ENCODE measurements at places on chromosomes 2 and 18.

DNA sequence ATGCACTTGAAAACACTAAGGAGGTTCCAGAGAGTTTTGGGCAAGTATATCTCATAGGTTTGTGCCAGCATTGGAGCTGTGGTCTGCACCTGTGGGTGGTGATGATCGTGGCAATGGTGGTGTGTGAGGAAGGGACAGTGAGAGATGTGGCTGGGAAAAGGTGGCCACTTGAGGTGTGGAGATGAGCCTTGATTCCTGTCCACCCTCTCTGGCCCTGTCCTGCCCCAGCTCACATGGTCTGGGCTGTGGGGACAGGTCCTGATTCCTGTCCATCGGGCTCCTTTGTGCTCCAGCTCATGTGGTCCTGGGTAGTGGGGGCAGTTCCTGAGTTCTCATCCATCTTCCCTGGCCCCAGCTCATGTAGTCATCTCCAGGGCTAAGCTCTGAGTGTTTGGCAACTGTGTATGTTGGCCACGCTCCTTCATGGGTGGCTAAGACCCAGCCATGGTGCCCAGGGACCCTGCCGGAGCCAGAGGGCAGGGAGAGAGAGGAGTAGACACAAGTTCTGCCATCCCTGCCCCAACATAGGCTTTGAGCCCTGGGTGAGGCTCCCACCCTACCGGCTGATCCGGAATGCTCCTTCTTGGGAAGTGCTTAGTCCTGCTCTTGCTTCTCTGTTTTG lies 294.4 kb upstream of the HDAC4 start:
- no peak overlapping the region for H3K27ac ChIP-seq
- no peak overlapping the region for H3K4me3 ChIP-seq
- H3K27me3 ChIP-seq, result peaks cover 3% of the 10 kb centered on the region

DNA sequence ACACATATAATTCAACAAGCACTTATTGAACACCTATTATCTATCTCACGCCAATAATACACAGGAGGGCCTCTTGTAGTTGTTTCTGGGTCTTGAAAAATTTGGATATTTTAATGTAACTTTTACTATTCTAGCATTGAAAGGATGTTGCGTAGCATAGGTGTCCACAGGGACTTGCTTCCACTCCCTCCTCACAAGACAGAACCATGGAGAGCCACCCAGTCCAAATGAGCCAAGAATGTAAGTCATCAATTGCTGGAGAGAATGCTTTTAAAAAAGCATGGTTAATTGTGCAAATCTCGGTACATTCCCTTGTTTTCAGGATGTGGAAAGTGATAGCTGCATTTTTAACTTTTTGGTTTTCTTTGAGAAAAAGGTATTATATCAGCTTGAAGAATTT lies 46.8 kb downstream of the DOCK10 start:
- H3K27me3 ChIP-seq, result no peaks in the 10 kb centered on the region
- ATAC-seq, result no peak
- H3K4me1 ChIP-seq, result peaks cover 39% of the 10 kb centered on the region
- H3K27ac ChIP-seq, result peak overlapping the region; percentile 34

- H3K27me3 ChIP-seq, result peaks cover 53% of the 10 kb centered on the region
- H3K4me3 ChIP-seq, result no peak overlapping the region
- ATAC-seq, result no peak
- no peaks in the 10 kb centered on the region for H3K36me3 ChIP-seq
Observed at GRCh38 chr2:201886504-201886903, 80.2 kb downstream of the CDK15 start.

DNA sequence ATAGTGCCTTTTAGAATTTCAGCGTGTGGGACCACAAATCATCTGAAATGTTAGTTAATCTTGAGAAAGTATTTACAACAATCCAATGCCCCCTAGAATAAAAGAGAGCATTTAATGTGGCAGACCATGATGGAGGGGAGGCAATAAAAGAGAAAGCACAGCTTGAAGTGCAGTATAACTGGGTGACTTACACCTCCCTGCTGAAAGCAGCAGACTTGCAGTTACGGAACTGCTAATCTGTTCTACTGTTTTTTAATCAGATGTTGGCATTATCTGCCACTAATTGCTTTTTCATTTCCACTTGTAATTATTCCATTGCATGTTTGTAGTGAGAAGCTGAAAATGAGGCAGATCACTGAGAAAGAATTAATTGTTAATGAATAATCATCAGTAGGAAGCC lies 130.5 kb upstream of the ITGA4 start:
- no peak overlapping the region for H3K27ac ChIP-seq
- no peaks in the 10 kb centered on the region for H3K4me1 ChIP-seq
- H3K27me3 ChIP-seq, result no peaks in the 10 kb centered on the region
- H3K36me3 ChIP-seq, result no peaks in the 10 kb centered on the region
- H3K4me3 ChIP-seq, result no peak overlapping the region
- ATAC-seq, result no peak

DNA sequence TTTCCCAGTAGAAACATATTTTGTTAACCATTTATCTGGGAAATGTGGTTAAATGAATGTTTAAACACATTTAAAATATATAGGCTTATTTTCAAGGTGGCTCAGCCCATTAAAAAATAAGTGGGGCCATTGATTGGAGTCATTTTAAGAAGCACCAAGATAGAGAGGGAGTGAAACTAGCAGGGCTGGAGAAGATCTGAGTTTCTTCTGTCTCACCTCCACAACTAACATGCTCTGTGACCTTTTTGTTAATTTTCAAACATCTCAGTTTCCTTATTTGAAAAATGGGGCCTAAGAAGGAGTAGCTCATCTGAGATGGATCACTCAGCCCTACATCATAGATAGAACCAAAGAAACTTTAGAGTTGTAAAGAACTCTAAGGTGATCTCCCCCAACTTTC lies 254.8 kb downstream of the KCNS3 start:
- H3K27me3 ChIP-seq, result peaks cover 6% of the 10 kb centered on the region
- H3K4me1 ChIP-seq, result peaks cover 3% of the 10 kb centered on the region
- no peak overlapping the region for H3K4me3 ChIP-seq
- H3K27ac ChIP-seq, result no peak overlapping the region
- no peaks in the 10 kb centered on the region for H3K36me3 ChIP-seq
- ATAC-seq, result no peak

DNA sequence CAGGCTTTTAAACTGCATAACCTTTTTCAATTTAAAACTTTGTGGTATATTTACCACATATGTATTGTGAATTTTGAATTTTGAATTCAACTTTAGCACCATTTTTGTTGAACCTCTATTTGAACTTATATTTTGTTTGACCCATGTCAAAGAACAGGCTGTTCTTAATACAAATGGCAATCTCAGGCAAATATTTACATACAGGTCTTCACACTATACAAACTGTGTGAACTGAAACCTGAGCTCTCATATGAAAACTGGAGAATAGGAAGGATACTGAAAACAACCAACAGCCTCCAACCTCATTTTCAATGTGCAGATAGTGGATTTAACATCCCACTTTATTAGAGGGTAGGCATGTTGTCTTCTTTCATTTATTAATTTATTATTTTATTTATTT lies 491.8 kb downstream of the KCNJ3 start:
- no peaks in the 10 kb centered on the region for H3K36me3 ChIP-seq
- H3K27me3 ChIP-seq, result no peaks in the 10 kb centered on the region
- H3K4me3 ChIP-seq, result no peak overlapping the region
- no peak for ATAC-seq
- H3K27ac ChIP-seq, result no peak overlapping the region

- no peaks in the 10 kb centered on the region for H3K36me3 ChIP-seq
- ATAC-seq, result no peak
- no peak overlapping the region for H3K4me3 ChIP-seq
- no peaks in the 10 kb centered on the region for H3K27me3 ChIP-seq
- H3K27ac ChIP-seq, result no peak overlapping the region
Observed at GRCh38 chr2:145190031-145190703, 670.2 kb upstream of the ZEB2 start.

GRCh38 chr2:68766376-68766845 lies 31.8 kb downstream of the ARHGAP25 start:
- H3K27me3 ChIP-seq, result no peaks in the 10 kb centered on the region
- H3K4me3 ChIP-seq, result peak overlapping the region; percentile 88
- peak overlapping the region; percentile 89 for H3K27ac ChIP-seq
- H3K36me3 ChIP-seq, result peaks cover 41% of the 10 kb centered on the region
- peaks cover 78% of the 10 kb centered on the region for H3K4me1 ChIP-seq

GRCh38 chr2:157466764-157467163 lies 22.9 kb upstream of the CYTIP start:
- H3K4me3 ChIP-seq, result peak overlapping the region; percentile 86
- H3K27me3 ChIP-seq, result no peaks in the 10 kb centered on the region
- peaks cover 60% of the 10 kb centered on the region for H3K4me1 ChIP-seq
- peak; percentile 42 for ATAC-seq
- H3K27ac ChIP-seq, result peak overlapping the region; percentile 100

DNA sequence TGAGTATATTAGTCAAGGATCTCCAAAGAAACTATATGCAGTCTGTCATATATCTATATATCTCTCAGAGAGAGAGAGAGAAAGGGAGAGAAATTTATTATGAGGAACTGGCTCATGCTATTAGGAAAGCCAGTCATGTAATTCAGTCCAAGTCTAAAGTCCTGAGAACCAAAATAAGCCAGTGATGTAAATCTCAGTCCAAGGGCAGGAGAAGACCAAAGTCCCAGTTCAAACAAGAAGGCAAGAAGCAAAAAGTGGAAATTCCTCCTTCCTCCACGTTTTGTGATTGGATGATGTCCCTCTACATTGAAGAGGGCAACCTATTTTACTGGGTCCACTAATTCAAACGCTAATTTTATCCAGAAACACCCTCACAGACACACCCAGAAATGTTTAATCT lies 34.2 kb upstream of the SPATS2L start:
- no peak overlapping the region for H3K4me3 ChIP-seq
- H3K4me1 ChIP-seq, result no peaks in the 10 kb centered on the region

DNA sequence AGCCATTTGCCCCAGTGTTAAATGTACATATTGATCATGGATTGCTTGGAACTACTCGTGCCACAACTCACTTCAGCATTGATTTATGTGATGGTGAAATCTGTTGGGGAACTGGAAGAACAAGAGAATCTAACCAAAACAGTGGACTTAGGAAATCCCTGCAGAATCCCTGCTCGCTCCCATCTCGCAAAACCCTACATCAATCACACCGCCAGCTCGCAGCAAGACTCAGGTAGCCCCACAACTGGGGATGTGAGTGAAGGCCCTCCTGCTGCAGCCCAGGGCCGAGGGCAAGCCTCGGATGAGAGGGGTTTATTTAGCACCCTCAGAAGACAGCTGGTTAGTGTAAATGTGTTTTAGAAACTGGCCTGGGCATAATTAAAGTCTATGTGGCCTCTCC lies 171.6 kb downstream of the ANAPC1 start:
- no peak overlapping the region for H3K4me3 ChIP-seq
- H3K36me3 ChIP-seq, result no peaks in the 10 kb centered on the region
- no peak overlapping the region for H3K27ac ChIP-seq
- H3K27me3 ChIP-seq, result peaks cover 7% of the 10 kb centered on the region

DNA sequence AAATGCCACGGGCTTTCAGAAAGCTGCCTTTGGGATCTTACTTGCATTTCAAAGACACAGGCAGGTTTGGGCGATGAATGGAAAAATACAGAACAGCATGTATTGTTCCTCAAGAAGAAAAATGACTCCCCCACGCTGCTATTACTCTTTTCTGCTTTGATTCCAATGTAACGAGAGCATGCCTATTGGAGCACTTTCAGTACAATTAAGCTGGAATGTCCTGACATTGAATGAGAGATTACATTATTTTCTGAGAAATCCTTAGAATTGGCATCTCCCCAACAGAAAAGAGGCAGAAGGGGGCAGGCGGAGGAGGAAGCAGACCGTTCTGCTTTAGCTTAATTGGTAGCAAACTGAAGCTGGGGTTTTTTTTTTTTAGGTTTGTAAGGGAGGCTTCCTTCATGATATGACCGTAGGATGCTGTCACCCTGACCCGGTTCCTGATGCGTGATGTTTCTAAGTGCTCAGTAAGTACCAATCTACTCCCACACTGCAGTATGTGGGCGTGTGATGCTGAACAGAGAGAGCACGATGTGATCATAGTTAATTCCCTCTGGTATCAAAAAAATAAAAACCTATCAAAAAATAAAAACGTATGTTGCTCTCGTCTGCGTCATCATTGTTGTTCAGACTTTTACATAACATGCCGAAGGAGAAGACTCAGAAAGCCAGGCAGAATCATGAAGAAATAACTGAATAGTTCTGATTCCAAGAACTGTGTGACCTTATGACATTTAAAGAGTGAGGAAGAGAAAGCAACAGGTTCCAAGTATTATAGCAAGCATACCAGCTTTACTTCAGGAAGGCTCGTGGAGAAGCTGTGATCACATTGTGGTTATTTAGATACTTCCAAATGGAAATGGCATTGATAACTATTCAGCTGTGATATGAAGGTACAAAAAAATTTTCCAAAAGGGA lies 40.5 kb downstream of the LONRF2 start:
- no peak for ATAC-seq
- H3K4me1 ChIP-seq, result peaks cover 6% of the 10 kb centered on the region
- peak overlapping the region; percentile 15 for H3K4me3 ChIP-seq
- H3K27ac ChIP-seq, result no peak overlapping the region

GRCh38 chr2:9782197-9782719 lies 61.0 kb upstream of the TAF1B start:
- peak overlapping the region; percentile 81 for H3K4me3 ChIP-seq
- peaks cover 52% of the 10 kb centered on the region for H3K4me1 ChIP-seq
- ATAC-seq, result peak; percentile 82
- no peaks in the 10 kb centered on the region for H3K27me3 ChIP-seq

DNA sequence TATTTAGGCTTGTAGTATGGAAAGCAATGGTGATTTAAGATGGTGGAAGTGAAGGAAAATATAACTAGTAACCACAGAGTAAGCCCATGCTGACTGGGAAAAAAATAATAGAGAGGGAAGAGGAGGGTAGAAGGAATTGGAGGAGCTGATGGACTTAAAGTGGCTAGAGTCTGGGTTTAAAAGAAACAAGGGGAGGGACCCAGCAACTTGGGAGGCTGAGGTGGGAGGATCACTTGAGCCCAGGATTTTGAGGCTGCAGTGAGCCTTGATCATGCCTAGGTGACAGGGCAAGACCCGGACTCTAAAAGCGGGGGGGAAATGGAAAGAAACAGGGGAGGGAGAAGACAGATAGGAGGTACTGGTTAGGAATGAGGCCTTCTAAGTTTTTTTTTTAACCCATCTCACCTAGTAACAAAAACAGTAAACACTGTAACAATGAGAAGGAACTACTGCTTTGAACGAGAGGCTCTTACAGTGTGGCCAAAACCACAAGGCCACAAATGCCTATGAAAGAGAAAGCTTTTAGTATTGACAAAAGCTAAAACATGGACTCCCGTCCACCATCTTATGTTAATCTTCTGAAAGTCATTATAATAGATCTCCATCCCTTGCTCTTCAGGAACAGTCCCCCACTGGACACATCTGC lies 26.6 kb downstream of the METTL8 start:
- H3K36me3 ChIP-seq, result no peaks in the 10 kb centered on the region
- H3K27me3 ChIP-seq, result no peaks in the 10 kb centered on the region

- H3K36me3 ChIP-seq, result no peaks in the 10 kb centered on the region
- H3K4me1 ChIP-seq, result no peaks in the 10 kb centered on the region
- no peak overlapping the region for H3K27ac ChIP-seq
- no peak overlapping the region for H3K4me3 ChIP-seq
- peaks cover 21% of the 10 kb centered on the region for H3K27me3 ChIP-seq
Observed at GRCh38 chr2:118970396-118971135, 28.6 kb downstream of the MARCO start.

Measured in activated T-helper 17 cell treated with anti-CD3 and anti-CD28 coated beads, Interleukin-2, amount 50 U/mL, for 72 hours (primary cell).